ENCODE measurements at places on chromosomes 6 and 20.
A peak's percentile ranks its signal among the peaks of the same experiment; 100 is the strongest.

GRCh38 chr20:47872341-47872740 is 87.1 kb upstream of the SULF2 start:
- no peak for DNase-seq

DNA sequence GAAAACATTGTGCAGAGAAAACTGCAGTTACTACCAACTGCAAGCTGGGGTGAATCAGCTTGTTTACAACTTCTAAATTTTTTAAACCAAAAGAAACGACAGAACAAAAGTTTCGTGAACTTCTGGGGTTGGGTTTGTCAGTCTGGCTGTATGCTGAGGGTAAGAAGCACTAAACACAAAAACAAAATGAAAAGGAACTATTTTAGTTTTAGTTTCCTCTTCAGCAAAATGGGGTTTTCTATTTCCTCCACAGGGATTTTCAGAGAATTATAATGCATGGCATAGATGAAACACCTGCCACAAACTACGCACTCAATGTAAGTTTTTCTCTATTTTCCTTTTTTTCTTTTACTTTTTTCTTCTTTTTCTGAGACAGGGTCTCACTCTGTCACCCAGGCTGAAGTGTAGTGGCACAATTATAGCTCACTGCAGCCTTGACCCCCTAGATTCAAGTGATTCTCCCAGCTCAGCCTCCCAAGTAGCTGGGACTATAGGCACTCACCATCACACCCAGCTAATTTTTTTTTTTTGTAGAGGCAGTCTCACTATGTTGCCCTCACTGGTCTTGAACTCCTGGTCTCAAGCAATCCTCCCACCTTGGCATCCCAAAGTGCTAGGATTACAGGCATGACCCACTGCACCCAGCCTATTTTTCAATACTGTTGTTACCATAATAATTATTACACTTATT is 40.6 kb downstream of the CGA start:
- no peak for DNase-seq

DNA sequence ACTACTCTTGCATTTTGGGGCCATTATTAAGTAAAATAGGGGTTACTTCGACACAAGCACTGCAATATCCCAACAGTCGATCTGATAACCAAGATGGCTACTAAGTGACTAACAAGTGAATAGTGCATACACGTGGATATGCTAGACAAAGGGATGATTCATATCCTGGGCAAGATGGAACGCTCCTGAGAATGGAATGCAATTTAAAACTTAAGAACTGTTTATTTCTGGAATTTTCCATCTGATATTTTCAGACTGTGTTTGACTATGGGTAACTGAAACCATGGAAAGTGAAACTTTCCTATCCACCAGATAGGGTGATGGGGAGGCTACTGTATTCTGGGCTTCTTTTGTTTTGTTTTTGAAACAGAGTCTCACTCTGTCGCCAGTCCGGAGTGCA is 66.5 kb downstream of the ILRUN start:
- peak; percentile 70 for DNase-seq

DNA sequence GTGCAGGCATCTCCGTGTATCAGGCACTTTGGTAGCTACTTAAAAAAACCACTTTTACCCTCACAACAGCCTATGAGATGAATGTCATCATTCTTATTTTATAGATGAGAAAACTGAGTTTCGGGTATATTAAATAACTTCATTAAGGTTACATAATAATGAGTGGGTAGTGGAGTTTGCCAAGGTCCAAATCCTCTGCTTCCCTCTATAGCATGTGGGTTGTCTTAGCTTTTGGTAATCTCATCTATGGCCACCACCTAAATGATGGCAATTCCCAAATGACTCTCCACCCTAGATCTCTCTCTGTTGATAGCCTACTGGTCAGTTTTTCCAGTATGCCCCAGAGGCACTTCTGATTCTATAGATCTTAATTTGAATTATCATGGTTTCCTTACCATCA is 3.7 kb upstream of the RNF144B start:
- no peak for DNase-seq

DNA sequence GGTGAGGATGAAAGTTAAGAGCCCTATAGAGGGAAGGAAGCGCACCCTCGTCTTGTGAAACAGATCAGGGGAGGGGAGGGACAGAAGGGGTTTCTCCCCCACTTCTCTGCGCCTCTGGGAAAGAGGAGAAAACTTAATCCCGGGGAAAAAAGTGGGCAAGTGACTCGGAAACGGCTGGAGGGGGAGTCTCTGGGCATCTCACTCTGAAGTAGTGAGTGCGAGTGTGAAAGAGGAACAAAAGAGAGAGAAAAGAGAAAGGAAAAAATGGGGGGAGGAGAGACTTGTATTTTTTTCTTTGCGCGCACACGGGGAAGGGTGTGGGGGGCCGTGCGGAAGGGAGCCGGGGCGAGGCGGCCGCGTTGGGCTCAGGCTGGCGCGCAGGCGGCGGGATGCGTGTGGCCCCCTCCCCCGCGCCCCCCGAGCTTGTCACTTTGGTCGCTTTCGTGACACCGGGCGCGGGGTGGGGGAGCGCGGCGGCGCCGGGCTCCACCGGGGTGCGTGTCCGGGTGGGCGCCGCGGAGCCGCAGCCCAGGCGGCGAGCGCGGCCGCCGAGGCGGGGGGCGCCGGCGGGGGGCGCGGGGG is 454 bp downstream of the L3MBTL3 start:
- DNase-seq: no peak

DNA sequence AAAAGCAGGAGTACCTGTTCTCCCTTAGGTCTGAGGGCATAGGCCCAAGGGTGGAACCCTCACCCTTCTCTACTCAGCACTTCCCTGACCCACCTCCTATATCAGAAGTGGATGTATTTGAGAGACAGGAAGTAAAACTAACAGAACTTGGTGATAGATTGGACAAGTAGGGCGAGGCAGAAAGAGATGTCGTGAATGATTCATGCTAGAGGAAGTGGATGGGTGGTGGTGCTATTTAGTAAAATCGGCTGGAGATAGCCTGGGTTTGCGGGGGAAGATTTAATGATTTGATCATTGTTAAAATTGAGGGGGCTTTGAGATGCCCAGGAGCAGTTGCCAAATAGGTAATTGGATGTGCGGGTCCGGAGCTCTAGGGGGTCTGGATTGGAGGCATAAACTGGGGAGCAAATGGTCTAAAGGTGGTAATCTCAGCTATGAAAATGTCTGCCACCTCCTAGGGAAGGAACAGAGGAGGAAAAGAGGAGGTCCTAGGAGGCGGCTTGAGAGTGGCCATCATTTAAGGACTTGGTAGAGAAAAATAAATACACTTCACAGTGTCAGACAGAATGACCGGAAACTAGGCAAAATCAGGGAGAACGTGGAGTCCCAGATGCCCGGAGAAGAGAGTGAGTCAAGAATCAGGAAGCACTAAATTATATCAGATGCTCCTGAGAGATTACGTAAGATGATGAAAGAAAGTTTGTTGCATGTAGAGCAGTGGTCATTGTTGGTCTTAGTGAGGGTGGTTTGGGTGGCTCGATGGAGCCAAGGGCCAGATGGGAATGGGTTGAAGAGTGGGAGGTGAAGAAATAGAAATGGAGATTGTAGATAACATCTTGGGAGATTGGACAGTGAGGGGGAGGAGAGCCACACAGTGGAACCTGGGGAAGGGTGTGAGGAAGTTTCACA is 142.0 kb downstream of the CEP57L1 start:
- DNase-seq: peak; percentile 36

DNA sequence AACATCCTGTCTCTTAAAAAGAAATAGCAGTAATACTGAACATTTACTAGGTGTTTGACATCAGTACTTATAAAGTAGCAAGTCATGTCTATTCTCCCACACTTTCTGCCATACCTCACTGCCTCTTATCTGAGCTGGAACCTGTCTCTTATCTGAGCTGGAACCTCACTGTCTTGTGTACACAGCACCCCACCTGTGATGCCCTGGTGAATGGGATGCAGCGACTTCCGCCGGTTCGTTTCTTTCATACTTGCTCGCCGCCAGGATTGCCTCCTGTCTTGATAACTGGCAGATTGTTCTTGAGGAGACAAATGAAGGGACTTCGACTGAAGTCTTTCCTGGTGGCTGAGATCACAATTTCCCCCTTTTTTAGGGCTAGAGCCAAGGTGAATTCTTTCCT is 2.9 kb downstream of the DSN1 start:
- DNase-seq: no peak

DNA sequence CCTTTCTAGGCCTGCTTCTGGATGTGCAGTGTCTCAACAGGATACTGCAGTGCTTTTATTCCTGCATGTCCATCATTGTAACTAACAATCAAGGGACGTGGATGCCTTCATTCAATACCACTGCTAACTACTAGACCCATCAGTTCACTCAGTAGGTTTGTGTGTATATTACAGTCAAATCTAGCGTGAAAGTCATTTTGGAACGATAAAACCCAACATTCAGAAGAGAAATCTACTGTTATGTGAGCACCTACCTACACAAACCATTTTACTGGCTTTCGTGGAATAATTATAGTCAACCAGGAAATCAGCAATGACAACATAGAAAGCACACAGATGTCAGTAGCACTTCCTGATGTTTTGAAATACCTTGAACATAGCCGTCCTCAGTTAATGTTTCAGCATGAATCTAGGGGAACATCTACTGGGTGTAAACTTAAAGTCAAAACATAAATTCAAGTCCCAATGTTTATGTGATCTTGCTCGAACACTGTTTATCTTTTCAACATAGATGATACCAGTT is 270.6 kb downstream of the FARS2 start:
- DNase-seq: no peak

GRCh38 chr6:11036977-11037430 is 7.1 kb downstream of the ELOVL2 start:
- DNase-seq: no peak

Data from stromal cell of bone marrow (primary cell).